ENCODE measurements at places on chromosomes 4 and X.

DNA sequence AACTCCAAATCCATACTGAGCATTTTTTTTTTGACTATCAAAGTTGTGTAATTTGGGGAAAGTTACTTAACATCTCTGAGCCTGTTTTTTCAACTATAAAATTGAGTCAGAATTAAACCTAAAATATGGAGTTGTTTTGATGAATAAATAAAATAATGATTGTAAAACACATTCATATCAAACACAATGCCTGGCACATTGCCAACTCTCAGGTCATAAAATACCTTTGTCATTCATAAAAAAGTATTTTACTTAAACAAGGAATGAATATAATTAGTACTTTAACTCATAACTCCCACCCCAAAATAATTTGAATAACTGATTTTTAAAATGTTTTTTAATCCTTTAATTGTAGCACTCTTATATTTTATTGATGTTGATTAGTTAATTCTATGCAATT, 3.8 kb upstream of the GPR174 start:
- no peaks in the 10 kb centered on the region for H3K27me3 ChIP-seq
- H3K27ac ChIP-seq = no peak overlapping the region
- no peaks in the 10 kb centered on the region for H3K36me3 ChIP-seq
- H3K4me1 ChIP-seq = peaks cover 39% of the 10 kb centered on the region
- DNase-seq = no peak

DNA sequence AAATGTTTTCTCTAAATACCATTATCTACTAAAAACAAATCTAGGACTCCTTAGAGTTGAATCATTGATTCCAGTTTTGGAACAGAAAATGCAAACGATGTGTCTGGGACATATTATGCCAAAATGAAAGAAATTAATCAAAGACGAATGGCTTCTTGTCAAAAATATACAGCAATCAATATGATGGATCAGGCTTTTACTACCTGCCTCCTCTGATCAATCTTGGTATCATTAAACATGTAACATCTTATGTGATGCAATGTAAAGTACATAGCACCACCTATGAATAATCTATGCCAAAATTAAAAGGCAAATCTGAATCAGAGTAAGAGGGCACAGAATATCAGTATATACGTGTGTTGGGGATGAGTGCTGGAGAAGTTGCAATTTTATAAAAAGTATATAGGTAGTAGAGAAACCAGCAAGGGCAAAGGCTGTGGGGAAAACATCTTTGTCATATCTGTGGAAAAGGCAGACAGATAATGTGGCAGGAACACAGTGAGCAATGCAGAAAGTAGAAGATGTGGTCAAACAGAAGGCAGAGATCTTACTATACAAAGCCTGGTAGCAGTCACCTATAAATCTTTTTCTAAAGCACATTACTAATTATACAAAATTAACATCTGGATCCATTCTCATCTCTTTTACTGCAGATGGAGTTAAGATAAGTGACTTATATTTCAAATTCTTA, 152.7 kb downstream of the ANTXR2 start:
- peaks cover 2% of the 10 kb centered on the region for H3K4me1 ChIP-seq
- H3K27ac ChIP-seq = no peak overlapping the region
- 0 out of 2 replicates have a peak, but pooled peaks cover 3% of the 10 kb centered on the region for H3K36me3 ChIP-seq
- no peak for DNase-seq
- H3K4me3 ChIP-seq = no peak overlapping the region

DNA sequence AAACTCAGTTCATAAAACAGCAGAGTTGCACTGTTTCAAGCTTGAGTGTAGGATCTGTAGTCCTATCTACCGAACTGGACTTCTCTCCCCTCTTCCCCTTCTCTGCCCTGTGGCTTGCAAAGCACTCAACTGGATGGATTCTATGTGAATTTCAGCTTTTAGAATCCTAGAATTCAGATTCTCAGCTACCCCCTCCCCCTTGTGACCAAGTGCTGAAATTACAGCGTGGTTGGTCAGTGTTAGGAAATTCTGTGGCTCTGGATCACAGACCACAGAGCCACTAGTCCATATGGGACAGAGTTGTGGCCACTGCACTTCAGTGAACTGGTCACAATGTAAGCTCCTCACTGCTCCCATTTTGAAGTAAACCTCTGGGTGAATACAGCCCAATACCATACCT, 64.6 kb upstream of the TRPC5 start:
- H3K4me1 ChIP-seq = no peaks in the 10 kb centered on the region
- no peak overlapping the region for H3K4me3 ChIP-seq
- DNase-seq = no peak
- no peaks in the 10 kb centered on the region for H3K27me3 ChIP-seq

GRCh38 chrX:2272337-2272736, 228.4 kb downstream of the DHRSX start:
- H3K27me3 ChIP-seq = no peaks in the 10 kb centered on the region
- H3K27ac ChIP-seq = no peak overlapping the region
- no peaks in the 10 kb centered on the region for H3K4me1 ChIP-seq
- DNase-seq = no peak
- no peaks in the 10 kb centered on the region for H3K36me3 ChIP-seq

GRCh38 chrX:147498796-147499195, 412.9 kb upstream of the FMR1 start:
- H3K27ac ChIP-seq = no peak overlapping the region
- H3K4me1 ChIP-seq = no peaks in the 10 kb centered on the region
- H3K27me3 ChIP-seq = no peaks in the 10 kb centered on the region
- no peak for DNase-seq

GRCh38 chr4:188484256-188484655, 345.0 kb downstream of the TRIML1 start:
- no peak for DNase-seq
- H3K36me3 ChIP-seq = no peaks in the 10 kb centered on the region
- H3K4me1 ChIP-seq = no peaks in the 10 kb centered on the region
- no peaks in the 10 kb centered on the region for H3K27me3 ChIP-seq

DNA sequence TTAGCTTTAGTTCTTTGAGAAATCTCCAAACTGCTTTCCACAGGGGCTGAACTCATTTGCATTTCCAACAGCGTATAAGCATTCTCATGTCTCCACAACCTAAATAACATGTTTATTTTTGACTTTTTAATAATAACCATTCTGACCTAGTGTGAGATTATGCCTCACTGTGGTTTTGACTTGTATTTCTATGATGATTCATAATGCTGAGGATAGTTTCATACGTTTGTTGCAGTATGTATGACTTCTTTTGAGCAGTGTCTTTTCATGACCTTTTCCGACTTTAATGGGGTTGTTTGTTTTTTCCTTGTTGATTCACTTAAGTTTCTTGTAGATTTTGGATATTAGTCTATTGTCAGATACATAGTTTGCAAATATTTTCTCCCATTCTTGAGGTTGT, 1833.0 kb upstream of the PCDH10 start:
- H3K4me3 ChIP-seq = no peak overlapping the region
- H3K27me3 ChIP-seq = no peaks in the 10 kb centered on the region
- DNase-seq = no peak
- H3K27ac ChIP-seq = no peak overlapping the region
- H3K4me1 ChIP-seq = no peaks in the 10 kb centered on the region
- no peaks in the 10 kb centered on the region for H3K36me3 ChIP-seq

GRCh38 chr4:114754616-114755015, 156.0 kb downstream of the UGT8 start:
- no peaks in the 10 kb centered on the region for H3K4me1 ChIP-seq
- H3K4me3 ChIP-seq = no peak overlapping the region
- no peaks in the 10 kb centered on the region for H3K27me3 ChIP-seq
- H3K36me3 ChIP-seq = no peaks in the 10 kb centered on the region

GRCh38 chr4:107736924-107737448, 17.0 kb upstream of the PAPSS1 start:
- H3K4me1 ChIP-seq = no peaks in the 10 kb centered on the region
- H3K4me3 ChIP-seq = no peak overlapping the region

DNA sequence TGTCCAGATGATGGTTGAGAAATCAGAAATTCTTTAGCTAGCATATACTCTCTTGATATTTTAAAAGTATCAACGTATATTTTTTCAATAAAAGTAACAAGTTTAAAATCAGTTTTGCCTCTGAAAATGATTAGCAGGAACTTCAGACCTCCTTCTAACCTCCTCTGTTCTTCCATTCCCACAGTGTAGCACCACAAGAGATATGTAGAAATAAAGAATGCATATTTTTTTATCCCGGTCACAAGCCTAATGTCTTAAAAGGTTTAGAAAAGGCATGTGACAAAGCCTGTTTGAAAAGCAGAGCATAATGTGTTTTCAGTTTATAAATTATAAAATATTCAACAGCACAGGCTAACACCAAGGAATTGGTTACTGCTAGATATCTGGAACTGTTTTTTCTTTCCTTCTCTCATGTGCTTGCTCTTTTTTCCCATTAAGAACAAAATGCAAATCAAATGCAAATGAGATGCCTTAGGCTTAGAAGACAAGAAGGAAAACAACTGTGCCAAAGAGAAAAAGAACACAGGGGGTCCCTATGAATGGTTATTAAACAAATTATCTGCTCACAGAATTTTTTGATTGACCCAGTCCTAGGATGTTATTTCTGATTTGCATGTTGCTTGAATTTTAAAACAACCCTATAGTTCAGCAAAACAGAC, 351.7 kb upstream of the FAM241A start:
- H3K27ac ChIP-seq = no peak overlapping the region
- H3K4me3 ChIP-seq = no peak overlapping the region
- no peak for DNase-seq
- no peaks in the 10 kb centered on the region for H3K36me3 ChIP-seq
- no peaks in the 10 kb centered on the region for H3K4me1 ChIP-seq
- H3K27me3 ChIP-seq = peaks cover 4% of the 10 kb centered on the region

DNA sequence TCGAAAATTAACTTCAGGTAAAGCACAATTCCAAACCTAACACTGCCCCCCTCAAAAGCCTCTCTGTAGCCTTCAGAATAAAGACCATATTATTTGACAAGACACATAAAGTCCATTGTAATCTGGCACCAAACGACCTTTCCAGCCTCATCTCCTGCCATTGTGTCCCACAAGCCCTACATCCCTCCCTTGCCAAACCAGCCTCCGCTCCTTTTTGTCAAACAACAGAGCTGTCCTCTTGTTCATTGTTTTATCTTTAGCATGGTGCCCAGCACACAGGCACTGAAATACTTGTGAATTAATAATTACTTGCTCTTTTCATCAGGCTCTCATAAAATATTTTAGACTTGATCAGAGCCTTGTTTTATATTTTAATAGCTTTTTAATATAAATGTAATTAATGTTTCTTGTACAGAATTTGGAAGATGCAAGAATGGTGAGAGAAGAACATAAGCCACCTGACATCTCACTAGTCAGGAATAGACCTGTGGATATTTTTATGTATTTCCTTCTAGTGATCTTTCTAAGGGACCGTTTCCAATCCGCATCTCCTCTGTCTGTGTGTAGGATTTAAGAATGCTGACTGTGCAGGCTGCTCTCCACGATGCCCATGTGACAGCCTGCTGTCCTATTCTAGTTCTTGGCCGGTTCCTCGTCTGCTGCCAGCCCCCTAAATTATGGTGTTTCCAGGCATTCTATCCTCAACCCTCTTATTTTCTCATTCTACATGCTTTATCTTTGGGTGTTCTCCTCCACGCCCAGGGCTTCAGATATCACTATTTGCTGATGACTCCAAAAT, 3.0 kb upstream of the IRF2 start:
- no peak for DNase-seq
- peaks cover 27% of the 10 kb centered on the region for H3K4me1 ChIP-seq
- no peaks in the 10 kb centered on the region for H3K27me3 ChIP-seq
- H3K4me3 ChIP-seq = no peak overlapping the region
- no peak overlapping the region for H3K27ac ChIP-seq

DNA sequence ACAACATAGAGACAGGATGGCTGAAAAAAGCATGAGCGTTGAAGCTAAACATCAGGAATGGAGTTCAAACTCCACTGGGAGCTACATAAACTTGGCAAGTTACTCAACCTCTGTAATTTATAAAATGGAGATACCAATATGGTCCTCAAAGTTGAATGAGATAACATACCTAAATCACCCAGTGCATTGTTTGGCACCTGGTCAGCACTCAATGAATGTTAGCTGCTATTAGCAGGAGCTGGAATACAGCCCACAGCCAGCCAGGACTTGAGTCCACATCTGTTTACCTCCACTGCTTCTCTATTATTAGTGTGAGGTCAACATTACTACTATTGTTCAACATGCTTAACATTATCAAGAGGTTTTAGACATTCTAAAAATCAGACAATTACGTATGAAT, 97.9 kb downstream of the NR3C2 start:
- H3K4me3 ChIP-seq = no peak overlapping the region
- H3K4me1 ChIP-seq = no peaks in the 10 kb centered on the region

DNA sequence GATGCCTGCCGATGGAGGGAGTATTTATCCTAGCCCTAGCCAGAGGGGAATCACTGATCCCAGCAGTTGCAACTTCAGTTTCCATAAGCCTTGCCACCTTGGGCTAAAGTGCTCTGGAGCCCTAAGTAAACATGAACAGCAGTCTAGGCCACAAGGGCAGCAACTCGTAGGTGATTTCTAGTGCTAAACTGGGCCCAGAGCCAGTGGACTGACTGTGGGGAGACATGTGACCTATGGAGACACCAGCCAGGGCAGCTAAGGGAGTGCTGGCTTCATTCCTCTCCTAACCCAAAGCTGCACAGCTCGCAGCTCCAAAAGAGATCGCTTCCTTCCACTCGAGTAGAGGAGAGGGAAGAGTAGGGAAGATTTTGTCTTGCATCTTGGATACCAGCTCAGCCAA, 120.8 kb upstream of the MAGEA10 start:
- no peaks in the 10 kb centered on the region for H3K4me1 ChIP-seq
- DNase-seq = no peak
- no peak overlapping the region for H3K27ac ChIP-seq
- H3K27me3 ChIP-seq = no peaks in the 10 kb centered on the region
- H3K36me3 ChIP-seq = no peaks in the 10 kb centered on the region

Measured in DND-41 (cell line).